ENCODE measurements at places on chromosomes 1 and 21.

- DNase-seq, result no peak
These were observed 301.7 kb upstream of the KAZN start for GRCh38 chr1:14296795-14297194.

- no peak for DNase-seq
These were observed 66.3 kb downstream of the OMA1 start for GRCh38 chr1:58480191-58480590.

- DNase-seq, result no peak
These were observed 50.3 kb upstream of the CNIH3 start for GRCh38 chr1:224565611-224566406.

DNA sequence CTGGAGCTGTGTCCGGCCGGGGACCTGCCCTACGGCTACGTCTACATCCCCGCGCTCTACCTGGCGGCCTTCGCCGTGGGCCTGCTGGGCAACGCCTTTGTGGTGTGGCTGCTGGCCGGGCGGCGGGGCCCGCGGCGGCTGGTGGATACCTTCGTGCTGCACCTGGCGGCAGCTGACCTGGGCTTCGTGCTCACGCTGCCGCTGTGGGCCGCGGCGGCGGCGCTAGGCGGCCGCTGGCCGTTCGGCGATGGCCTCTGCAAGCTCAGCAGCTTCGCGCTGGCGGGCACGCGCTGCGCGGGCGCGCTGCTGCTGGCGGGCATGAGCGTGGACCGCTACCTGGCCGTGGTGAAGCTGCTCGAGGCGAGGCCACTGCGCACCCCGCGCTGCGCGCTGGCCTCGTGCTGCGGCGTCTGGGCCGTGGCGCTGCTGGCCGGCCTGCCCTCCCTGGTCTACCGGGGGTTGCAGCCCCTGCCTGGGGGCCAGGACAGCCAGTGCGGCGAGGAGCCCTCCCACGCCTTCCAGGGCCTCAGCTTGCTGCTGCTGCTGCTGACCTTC, 412 bp downstream of the GPR25 start:
- no peak for DNase-seq

- DNase-seq, result no peak
These were observed 19.5 kb downstream of the STK40 start for GRCh38 chr1:36366091-36366661.

DNA sequence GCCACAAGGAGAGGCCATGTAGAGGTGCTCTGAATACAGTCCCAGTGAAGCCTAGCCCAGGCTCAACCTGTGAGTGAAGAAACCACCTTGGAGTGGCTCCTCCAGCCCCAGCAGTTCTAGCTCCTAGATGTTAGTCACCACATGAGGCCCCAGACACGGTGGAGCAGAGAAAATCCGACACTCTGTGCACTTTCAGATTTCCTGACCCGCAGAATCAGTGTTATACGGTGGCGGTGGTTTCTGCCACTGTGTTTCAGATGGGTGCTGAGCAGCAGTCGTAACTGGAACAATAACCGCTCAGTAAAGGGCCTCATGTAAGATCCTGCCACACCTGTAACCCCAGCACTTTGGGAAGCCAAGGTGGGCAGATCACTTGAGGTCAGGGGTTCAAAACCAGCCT, 36.1 kb upstream of the ZBTB8A start:
- no peak for DNase-seq

DNA sequence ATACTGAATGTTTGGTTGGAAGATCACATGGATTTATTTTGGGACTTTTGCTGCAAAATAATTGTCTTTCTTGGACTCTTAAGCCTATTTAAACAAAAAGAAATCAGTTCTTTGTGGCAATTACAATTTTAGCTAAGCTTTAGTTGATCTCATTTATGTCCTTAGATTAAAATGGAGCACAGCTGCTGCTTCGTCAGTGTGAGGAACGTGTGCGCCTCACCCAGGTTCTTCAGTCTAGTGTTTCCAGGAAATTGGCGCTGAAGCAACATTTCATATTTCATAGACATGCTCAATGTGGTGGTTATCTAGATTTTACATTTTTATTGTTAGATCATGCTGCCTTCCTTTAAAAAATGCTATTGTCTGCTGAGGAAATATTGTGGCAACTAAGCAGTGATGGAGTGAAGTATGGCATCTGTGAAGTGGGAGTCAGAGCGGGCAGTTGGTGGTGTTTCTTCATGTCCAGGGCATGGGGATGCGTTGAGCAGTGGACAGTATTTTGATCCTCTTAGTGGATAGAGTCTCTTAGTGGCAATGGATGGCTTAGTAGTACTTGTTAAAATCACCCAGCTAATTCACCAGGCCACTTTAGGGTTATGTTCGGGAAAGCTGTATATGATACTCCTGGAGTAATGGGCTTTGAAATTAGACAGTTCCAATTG, 5.6 kb downstream of the DDI2 start:
- DNase-seq, result no peak

DNA sequence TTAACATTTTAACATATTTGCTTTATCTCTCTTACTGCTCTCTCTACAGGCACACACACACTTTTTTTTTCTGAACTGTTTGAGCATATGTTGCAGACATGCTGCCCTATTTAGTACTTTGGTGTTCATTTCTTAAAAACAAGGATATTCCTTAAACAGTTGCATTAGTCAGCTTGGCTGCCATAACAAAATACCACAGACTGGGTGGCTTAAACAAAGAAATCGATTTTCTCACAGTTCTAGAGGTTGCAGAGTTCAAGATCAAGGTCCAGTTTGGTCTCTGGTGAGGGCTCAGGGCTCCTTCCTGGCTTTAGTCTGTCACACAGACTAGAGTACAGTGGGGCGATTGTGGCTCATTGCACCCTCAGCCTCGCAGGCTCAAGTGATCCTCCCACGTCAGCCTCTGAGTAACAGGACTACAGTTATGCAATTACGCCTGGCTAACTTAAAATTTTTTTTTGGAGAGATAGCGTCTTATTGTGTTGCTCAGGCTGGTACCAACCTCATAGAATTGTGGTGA, 46.7 kb downstream of the RPRD2 start:
- no peak for DNase-seq

All from GM13977 (cell line).